ENCODE measurements at places on chromosomes 16 and 17.

GRCh38 chr17:55661256-55661758 lies 61.4 kb downstream of the TMEM100 start:
- DNase-seq: no peak

DNA sequence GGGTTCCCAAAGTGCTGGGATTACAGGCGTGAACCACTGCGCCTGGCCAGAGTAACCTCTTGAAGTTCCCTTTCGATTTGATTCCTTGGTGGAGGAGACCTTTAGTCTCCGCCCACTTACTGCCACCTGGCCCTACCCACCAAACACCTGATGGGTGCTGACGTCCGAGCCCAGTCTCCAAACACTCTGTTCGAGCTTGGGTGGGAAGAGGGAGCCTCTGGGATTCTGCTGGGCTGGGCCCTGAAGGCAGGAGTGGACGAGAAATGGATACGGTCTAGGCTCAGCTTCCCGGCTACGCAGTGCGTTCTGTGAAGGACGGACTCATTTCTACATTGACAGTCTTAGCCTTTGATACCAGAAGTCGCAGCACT lies 870 bp upstream of the ITGA3 start:
- peak; percentile 44 for DNase-seq

DNA sequence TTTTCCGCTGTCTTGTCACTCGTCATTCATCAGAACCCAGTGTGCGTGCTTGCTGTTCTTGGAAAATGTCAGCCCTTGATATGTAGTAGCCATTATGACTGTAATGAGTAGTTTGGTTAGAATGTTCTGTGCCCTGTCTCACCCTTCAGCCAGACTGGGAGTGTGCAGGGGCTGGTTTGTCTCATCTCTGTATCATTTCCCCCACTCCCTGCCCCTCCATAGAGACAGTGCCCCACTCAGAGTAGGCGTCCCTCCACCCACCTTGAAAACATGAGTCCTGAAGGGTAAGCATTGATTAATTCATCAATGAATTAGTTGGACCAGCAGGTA lies 137.0 kb upstream of the PLCG2 start:
- no peak for DNase-seq

DNA sequence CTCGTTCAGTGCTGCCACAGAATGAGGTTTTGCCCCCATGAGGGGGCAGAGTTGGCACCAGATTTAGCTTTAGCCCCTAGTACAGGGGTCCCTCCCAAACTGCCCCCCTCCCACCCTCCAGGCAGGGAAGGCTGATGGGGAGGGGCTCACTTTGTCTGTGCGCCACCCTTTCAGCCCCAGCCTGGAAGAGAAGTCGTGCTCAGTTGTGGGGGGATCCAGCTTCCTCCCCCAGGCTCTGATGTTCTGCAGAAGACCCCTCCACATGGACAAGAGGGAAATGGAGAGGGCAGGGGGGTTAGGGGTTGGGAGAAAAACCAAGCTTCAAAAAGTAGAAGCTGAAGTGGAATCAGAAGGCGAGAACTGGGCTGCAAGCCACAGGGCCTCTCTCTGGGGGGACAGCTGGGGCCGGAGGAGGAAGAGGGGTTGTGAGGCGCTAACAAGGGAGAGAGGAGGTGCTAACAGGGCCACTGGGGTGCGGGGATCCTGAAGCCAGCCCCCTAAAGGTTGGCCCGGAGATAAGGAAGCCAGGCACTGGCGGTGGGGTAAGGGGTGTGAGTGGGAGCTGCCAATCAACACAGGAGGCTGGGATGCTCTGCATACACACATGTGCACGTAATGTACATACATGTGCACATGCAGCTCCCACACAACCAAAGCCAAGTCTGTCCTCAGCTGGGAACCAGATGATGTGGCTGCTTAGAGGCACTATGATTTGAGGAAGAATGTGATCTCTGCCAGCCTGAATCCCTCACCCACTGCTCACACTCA lies 7.0 kb upstream of the TMEM92 start:
- peak; percentile 3 for DNase-seq

GRCh38 chr17:52181782-52182181 lies 23.3 kb upstream of the CA10 start:
- DNase-seq: no peak

- no peak for DNase-seq
Measured at GRCh38 chr16:88460496-88461330, 7.6 kb downstream of the ZFPM1 start.

DNA sequence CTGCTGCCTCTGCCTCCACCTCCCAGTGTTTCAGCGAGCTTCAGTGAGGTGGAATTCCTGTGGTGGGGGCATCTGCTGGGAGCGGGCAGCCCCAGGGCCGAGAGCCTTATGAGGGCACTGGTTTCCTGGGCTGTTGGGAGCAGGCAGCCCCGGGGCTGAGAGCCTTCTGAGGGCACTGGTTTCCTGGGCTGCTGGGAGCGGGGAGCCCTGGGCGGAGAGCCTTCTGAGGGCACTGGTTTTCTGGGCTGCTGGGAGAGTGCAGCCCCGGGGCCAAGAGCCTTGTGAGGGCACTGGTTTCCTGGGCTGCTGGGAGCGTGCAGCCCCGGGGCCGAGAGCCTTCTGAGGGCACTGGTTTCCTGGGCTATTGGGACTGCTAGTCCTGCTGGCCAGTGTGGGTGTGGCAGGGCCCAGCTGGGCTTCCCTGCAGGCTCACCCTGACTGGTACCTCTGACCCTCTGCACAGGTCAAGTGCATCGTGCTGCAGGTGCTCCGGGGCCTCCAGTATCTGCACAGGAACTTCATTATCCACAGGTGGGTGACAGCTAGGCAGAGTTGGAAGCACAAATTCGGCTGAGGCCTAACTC lies 5.6 kb downstream of the CDK10 start:
- no peak for DNase-seq

- no peak for DNase-seq
Measured at GRCh38 chr16:66936462-66936861, 1.1 kb downstream of the CES2 start.

DNA sequence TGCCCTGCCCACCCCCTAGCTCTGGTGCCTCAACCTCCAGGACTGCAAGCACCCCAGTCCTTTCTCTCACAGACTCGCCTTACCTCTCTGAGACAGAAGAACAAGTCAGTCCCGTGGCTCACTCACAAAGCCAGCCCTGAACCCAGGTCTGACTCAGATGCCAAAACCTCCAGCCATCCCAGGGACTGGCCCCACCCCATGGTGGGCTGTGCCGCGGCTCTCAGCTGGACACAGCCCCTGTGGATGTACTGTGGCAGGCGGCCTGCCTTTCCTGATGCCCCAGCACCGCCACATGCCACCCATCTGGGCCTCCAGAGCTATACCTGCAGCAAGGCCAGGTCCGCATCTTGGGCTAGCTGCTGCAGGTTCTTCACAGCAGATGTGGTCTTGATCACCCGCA lies 19.8 kb downstream of the MPG start:
- DNase-seq: no peak

DNA sequence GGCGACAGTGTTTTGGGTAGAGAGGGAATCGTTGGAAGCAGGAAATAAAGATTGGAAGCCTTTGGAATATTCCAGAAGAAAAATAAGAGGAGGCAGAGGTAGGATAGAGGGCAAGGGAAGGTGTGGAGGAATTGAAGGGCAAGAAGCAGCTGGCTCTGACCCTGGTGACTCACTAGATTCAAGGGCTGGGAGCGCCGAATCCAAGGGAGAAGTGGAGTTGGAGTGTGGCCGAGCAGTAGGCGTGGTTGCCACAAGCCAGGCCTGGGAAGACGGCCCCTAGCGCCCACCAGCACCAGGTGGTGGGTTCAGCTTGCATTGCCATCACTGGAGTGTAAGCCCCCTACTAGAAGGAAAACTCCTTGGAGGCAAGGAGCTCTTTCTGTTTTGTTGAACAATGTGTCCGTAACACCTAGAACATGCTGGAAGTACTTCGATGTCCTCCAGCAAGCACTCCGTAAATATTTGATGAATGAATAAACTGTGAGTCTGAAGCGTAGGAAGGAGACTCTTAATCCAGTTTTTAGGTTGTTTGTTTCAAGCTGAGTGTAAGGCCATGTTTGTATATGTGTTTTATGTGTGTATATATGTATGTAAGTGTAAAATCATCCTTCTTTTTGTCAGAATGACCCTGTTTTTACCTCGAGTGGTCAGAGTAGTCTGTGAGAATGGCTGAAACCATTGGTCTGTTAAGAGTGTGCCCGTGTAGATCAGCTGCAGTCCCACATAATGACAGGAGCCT lies 139.5 kb downstream of the CMIP start:
- no peak for DNase-seq

GRCh38 chr17:32452281-32452680 lies 8.0 kb downstream of the PSMD11 start:
- DNase-seq: no peak

DNA sequence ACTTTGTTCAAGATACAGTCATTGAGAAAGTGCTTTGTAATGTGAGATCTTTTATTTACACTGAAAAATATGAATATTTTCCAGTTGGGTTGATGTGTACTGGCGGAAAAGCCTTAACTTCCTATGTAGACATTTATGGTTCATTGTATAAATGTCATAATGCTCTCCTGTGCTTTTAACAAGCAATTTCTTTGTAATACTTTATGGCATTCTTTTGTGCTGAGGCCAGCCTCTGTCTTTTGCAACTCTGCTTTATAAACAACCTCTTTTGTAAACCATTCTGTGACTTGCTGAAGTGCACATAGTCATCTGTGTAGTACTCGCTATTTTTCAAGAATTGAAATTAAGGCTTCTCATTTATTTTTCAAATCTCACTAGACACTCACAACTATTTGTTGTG lies 291.2 kb downstream of the CDH11 start:
- DNase-seq: no peak

- no peak for DNase-seq
Measured at GRCh38 chr16:63982110-63982509, 1139.8 kb downstream of the CDH11 start.

GRCh38 chr16:85220125-85220839 lies 108.0 kb upstream of the CIBAR2 start:
- DNase-seq: no peak

DNA sequence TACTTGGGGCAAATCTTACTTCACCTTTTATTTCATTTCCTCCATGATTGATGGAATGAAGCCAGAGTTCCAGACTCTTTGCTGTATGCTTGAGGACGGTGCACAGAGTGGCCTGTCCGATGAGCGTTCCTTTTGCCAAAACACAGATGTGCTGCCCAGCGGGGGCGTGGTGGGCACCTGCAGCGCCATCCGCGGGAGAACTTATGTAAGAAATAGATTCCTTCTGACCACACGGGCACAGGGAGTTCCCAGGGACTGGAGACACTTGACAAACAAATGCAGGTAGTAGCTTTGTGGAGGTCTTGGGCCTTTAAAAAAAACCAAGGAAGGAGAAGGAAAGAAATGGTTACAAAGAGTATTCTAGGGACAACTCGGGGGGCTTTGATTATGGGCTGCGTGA lies 30.6 kb downstream of the CRAMP1 start:
- DNase-seq: no peak

DNA sequence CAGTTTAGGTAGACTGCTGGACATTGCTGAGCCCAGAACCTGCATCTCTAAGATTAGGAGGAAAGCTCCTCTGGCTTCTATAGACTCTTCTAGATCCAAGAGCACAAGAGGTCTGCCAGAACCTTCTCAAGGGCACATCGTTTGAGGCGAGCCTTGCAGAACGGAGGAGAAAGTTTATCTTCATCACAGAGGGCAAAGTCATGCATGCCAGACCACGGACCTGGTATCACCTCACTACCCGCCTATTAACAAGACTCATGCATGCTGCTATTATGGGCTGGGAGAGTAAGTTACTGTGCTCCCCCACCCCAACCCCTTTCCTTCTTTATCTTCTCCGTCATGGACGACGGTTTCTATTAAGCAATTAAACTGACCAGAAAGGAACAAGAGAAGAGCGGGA lies 23.3 kb downstream of the MYH11 start:
- DNase-seq: no peak

- no peak for DNase-seq
Measured at GRCh38 chr17:66002812-66003211, 189.1 kb downstream of the CEP112 start.

DNA sequence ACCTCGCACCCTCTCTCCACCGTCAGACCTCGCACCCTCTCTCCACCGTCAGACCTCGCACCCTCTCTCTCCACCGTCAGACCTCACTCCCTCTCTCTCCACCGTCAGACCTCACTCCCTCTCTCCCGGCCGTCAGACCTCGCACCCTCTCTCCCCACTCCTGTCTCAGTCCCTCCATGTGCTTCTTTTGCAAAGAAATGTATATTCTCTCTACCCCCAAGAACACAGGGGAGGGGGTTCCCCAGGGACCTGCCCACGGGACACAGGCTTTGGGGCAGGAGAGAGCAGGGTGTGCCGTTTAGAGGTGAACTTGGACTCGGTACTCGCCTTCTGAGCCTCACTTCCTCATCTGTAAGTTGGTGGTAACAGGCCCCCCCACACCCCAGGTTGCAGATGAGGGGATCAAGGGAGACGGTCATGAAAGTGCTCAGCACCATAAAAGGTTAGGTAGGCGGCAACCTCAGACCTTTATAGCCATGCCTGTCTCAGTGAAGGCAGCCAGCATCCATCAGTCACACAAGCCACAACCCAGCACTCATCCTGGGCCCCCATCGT lies 63.7 kb downstream of the RPH3AL start:
- no peak for DNase-seq

DNA sequence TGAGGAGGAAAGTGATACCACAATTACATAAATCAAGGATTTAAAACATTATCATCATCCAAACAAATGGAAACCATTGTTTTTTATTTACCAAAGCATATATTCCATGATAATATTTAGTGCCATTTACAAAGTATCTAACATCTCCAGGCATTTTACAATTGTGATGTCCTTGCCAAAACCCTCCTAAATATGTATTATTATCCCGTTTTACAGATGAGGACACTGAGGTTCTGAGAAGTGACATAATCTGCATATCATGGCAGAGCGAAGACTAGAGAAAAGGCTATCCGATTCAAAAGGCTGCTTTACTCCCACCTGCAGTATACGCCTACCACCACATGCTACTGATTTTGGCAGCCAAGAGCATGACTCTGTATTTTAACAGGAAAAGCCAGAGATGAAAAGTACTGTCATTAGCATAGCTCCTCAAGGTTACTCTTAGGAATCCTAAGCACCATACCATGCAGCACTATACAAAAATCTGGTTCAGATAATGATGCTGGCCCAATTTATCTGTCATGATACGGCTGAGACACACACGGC lies 301.4 kb downstream of the CA10 start:
- DNase-seq: no peak

DNA sequence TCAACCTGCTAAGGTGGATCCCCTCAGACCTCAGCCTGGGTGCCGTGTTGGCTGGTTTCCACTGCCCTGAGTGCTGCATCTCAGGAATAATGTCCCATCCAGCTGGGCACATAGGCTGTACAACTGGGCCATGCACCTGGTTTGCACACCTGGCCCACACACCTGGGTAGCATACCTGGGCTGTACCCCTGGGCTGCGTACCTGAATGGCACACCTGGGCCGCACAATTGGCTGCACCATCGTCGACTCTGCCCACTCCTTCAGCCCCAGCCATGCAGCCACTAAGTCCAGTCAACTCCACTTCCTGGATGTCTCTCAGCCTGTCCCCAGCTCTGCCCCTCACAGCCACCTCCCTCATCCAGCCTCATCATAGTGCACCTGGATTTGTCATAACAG lies 7.9 kb downstream of the SLC5A10 start:
- DNase-seq: no peak

Measured in activated CD4-positive, alpha-beta memory T cell treated with anti-CD3 and anti-CD28 coated beads for 36 hours (primary cell).